ENCODE measurements at places on chromosomes 3 and 15.
A peak's percentile ranks its signal among the peaks of the same experiment; 100 is the strongest.

- no peak for DNase-seq
Measured at GRCh38 chr3:182239316-182239715, 527.6 kb downstream of the SOX2 start.

DNA sequence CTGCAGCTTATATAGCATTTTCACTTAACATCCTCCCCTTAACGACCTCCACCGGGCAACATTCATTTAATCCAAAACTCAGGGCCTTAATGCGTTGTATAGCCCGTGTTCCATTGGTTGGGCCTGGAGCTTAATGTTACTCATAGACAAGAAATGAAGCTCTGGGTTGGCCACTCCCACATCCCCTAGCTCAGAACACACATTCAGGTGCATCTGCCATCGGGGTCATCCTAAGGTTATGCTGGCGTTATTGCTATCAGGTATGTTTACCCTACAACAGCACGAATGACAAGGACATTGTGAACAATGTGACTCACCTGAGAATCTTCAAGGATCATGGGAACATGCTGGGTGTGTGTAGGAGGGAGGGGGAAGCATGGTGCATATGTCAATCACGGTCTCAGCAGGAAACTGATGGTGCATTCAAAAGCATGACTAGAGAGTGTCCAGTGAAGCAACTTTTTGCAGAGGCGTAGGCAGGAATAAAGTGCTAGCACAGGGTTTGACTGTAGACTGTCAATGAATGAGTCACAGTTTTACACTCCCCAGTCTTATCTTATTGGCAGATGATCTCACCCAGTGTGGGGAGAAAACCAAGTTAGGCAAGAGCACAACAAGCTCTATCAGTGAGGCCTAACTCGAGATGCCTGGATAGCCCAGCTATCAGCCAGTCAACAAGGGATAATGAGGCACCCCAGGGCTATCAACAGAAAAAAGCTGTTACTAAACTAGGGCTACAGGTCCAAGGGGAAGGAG is 402.1 kb upstream of the MCTP2 start:
- no peak for DNase-seq

DNA sequence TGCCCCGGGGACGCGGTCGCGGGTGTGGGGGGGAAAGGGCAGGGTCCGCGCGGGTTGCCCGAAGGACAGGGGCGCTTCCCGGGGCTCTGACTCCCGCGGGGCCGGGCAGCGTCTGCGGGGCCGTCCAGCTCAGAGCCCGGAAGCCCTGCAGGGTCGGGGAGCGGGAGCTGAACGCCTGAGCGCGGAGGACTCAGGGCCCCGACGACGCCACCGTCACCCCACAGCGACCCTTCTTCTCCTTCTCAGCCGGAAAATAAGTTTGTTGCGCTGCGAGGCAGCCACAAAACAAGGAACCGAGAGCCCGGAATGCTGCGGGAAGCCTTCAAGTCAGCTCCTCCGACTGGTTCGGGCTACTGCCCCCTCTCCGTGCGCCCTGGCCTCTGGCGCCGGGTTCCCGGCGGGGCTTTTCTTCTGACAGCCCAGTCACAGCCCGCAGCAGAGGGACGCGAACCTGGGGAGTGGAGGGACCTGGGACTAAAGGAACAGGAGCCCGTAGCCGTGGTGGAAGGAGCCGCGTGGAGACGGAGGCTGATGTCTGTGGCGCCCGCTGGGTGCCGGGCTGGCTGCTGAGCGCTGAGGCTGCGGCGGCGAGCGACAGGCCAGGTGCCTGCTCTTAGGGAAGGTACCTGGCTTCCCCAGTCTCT is 484 bp downstream of the CNTN4 start:
- DNase-seq = no peak

DNA sequence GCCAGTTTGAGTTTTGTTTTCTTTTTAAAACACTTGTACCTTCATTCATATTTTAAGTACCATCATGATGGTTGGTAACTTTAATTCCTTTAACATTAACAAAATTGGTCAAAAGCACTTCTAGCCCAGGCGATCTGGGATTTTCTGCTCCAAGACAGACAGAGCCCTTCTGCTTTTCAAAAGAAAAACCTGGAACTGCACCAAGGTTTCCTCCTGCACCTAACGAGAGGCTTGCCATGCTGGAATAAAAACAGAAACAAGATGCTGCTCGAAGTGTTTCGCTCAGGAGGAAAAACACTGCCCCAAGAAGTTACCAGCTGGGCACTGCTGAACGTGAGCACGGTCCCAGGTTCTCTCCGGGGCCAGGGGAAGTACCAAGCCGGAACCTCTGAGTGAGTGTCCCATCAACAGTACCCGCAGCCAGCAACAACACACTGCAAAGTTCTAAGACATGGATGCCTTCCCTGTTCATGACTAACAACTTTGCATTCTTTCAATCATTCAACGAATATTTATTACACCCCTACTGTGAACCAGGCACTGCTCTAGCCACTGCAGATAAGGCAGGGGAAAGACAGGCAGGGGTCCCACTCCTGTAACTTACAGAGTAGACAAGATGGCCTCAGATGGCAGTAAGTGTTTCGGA is 98.8 kb downstream of the XXYLT1 start:
- DNase-seq = no peak

DNA sequence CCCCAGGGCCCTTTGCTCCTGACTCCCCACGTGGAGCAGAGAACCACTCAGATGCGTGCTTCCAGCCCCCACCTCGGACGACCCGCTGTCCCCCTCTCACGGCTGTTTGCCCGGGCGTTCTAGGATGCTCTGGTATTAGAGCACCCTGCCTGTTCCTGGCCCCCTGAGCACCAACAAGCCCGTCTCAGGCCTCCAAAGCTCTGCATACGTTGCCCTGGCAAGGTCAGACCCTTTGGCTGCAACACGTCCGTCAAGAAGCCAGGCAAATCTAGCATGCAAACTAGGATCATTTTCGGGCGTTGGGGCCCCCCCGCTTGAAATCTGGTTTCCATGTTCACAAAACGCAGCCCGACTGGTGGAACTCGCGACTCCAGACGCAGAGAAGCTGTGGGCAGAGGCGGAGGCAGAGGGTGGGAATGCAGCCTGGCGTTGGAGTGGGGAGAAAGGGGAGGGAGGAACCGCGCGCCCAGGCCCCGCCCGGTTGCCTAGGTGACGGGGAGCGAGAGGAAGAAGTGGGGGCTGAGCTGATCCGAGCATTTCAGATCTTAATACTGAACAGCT is 86.2 kb upstream of the PIAS1 start:
- peak; percentile 23 for DNase-seq

DNA sequence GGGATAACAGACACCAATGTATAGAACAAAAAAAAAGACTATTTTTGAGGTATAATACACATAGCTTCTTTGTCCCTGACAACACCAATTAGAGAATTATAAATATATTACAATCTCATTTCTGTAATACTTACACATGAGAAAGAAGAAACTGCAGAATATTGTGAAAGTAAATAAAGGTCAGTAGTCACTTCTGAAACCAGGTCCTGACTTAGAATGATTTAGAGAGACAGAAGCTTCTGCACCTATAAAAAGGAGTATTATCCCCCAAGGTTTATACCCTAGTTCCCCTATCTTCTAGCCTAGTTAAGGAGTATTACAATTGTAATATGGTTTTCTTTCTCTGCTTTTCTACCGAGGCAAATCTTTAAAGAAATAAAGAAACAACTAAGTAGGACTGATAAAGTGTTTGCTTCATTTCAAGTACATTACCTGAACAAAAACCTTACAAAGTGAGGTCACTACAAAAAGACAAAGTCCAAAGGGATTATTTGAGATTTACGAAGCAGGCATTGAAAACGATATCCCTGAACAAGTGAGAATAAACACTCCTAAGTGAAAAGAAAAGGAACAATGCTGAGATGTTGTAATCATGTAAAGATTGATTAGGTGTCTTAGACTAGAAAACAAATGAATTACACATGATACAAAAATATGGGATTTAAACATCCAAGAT is 103.0 kb downstream of the GBE1 start:
- DNase-seq = no peak

- DNase-seq = no peak
Measured at GRCh38 chr3:82376883-82377282, 615.4 kb upstream of the GBE1 start.

- DNase-seq = no peak
Measured at GRCh38 chr15:68732451-68732850, 88.2 kb downstream of the ANP32A start.

GRCh38 chr3:13389378-13389777 is 30.7 kb downstream of the NUP210 start:
- DNase-seq = no peak

DNA sequence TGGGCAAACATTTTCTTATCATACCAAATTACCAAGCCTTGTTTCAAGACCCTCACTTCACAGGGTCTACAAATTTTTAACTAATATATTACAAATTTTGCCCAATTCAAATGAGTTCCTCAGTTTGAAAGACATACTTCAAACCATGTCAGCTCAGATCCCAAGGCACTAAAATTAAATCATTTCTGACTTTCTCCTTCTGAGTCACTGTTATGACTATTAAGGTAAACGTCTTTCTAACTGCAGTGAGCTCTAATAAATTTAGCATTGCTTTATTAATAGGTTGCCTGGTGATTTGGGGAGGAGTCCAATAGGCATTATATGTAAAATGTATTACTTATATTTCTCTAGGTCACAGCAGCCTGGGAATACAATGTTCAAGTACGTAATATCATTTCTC is 158.2 kb upstream of the ARHGEF26 start:
- no peak for DNase-seq

DNA sequence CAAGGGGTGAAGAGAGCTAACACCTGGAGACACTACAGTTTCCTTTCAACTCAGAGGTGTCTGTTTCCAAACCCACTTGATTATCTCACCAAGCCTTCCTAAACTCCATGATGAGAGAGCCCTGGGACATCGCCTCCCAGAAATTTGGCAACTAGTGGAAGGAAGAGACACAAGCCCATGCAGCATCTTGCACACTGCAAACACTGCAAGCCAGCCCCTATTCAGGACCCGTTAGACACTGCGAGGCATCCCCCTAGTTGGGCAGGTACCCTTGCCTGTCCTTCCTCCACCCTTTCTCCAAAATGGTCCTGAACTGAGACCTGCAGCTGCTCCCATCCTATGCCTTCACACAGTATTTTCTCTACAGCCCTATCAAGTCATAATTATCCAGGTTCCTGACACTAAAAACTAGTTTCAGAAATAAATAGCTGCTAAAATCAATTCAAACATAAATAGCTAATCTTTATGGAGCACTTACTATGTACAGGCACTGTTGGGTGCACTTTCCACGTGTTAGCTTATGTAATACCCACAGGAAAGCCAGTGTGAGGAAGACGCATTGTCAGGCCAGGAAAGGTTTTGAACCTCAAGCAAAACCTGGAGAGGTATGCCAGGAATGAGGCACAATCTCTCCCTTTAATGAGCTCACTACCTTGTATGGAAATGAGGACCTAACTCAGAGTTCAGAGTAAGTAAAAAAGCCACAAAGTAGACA is 2.8 kb downstream of the MAGI1 start:
- DNase-seq = no peak

DNA sequence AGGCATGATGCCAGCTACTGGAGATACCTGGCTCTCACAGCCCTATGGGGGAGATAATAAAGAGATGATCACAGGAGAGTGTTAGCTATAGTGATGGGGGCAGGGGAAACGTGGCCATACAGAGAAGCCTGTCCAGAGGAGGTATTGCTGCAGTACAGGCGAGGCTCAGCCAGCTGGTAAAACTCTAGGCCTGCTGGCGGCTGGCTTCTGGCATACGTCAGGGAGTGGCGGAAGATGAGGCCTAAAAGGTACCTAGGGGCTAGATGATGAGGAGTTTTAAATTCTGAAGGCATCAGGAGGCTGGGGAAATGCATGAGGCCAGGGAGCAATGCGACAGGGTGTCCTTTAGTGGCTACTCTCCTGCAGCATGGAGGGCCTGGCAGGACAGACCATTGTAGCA is 110.7 kb downstream of the EEFSEC start:
- no peak for DNase-seq

GRCh38 chr15:30922480-30923311 is 19.0 kb downstream of the FAN1 start:
- DNase-seq = no peak

- DNase-seq = no peak
Measured at GRCh38 chr3:135368316-135368715, 573.3 kb downstream of the EPHB1 start.

DNA sequence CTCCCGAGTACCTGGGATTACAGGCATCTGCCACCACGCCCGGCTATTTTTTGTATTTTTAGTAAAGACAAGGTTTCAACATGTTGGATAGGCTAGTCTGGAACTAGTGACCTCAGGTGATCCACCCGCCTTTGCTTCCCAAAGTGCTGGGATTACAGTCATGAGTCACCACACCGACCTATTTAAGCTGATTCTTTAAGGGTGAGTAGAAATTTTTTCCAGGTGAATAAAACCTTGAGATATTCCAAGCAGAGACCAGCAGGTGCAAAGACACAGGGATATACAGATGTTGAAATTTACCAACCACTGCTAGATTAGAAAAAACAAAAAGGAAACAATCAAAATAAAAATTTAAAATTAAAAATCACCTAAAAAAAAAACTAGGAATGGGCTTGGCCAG is 74.4 kb upstream of the CHRNB4 start:
- DNase-seq = no peak

- DNase-seq = peak; percentile 76
Measured at GRCh38 chr3:107927361-107928083, 163.3 kb downstream of the CD47 start.

GRCh38 chr3:195207056-195207455 is 63.9 kb downstream of the XXYLT1 start:
- DNase-seq = no peak

- no peak for DNase-seq
Measured at GRCh38 chr3:181484026-181484425, 227.7 kb upstream of the SOX2 start.

DNA sequence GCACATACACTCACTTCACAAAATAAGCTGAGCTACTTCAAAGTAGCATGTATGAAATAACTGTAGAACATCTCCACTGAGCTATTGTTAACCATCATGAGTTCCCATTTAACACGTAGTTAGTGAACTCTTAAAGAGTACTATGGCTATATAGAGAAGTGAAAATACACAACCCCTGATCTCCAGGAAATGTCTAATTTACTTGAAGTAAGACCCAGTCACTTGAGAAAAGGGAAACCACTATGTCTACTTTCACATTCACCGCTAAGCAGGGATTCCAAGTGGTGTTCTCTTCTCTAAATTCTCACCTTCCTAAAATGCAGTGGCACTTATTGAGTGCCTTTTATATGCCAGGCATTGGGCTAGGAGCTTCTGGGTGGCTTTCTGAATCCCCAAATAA is 35.0 kb upstream of the COLQ start:
- no peak for DNase-seq

DNA sequence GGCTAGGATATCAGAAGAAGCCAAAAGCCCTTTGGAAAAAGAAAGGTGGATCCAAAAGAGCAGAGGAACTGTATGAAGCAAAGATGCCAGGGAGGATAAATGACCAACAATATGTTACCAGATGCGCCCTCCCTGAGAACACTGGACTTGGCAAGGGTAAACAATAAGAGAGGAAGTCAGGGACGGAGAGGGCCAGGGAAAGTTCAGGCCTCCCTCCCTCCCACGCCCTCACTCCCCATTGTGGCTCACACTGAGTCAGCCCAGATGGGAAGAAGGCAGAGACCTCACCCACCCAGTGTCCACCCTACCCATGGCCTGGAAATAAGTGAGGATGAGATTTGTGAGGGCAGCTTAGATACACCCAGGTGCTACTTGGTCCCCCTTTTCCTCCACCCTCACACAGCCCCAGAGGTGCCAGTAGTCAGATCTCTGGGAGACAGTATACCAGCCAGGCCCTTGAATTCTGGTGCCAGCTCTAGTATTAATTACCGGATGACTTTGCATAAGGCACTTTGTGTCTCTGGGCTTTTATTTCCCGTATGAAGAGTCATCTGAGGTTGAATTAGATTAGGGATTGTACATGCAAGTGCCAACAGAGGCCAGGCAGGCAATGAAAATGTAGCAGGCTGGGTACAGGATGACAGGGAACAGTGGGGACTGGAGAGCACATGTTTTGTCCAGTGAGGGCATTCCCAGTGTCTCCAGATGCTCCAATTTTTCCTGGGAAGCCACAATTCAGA is 35.1 kb upstream of the FRMD4B start:
- DNase-seq = no peak

Data from CD4-positive, alpha-beta T cell treated with Interleukin-6 for 4 hours (primary cell).